NCI-H2081 treated with DMSO at 0.1 percent for 48 hours (cell line): ENCODE measurements at places on chromosomes 12 and 14.

GRCh38 chr12:124684971-124685688 lies 117.7 kb upstream of the NCOR2 start:
- DNase-seq: no peak

DNA sequence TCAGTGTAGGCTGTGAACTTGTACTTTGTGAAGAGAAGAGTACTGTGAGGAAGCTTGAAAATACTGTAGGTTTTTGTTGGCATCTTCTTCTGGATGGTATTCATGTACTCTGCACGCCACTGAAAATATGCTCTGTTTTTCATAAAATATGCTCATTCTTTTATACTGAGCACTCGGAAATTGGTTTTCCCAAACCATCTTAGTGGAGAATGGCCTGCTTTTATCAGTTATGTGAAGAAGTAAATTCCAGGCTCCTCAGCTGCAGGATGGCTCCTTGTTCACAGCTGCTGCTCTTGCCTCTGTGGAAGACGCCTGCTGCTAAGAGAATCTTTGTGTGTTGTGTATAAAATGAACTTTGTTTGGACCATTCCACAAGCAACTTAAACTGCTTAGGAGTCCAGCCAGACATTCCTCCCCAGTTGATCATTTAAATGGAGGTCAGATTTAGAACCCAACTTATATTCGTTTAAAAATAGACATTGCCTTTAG lies 443.5 kb upstream of the RGS6 start:
- DNase-seq: no peak

GRCh38 chr14:22973217-22974032 lies 8.9 kb downstream of the AJUBA start:
- no peak for DNase-seq

- no peak for DNase-seq
Observed at GRCh38 chr14:32627545-32628298, 298.6 kb downstream of the AKAP6 start.

DNA sequence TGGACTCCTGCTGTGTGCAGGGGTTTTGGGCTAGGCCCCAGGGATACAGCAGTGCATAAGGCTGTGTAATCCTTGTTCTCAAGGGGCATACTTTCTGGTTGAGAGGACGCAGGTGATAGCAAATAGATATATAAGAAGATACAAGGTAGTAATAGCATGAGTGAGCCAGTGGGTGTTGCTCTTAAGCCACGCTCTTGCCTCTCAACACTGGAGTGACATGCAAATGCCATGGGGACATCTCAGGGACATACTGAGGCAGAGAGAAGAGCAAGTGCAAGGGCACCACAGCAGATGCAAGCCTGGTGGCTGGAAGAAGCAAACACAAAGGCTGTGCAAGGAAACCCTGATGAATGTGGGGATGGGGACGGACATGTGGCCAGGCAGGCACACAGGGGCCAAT lies 223.3 kb downstream of the CHST11 start:
- no peak for DNase-seq

GRCh38 chr12:93537769-93538168 lies 34.7 kb upstream of the SOCS2 start:
- DNase-seq: no peak

- DNase-seq: no peak
Observed at GRCh38 chr14:105910426-105910825, 384.0 kb downstream of the TMEM121 start.

DNA sequence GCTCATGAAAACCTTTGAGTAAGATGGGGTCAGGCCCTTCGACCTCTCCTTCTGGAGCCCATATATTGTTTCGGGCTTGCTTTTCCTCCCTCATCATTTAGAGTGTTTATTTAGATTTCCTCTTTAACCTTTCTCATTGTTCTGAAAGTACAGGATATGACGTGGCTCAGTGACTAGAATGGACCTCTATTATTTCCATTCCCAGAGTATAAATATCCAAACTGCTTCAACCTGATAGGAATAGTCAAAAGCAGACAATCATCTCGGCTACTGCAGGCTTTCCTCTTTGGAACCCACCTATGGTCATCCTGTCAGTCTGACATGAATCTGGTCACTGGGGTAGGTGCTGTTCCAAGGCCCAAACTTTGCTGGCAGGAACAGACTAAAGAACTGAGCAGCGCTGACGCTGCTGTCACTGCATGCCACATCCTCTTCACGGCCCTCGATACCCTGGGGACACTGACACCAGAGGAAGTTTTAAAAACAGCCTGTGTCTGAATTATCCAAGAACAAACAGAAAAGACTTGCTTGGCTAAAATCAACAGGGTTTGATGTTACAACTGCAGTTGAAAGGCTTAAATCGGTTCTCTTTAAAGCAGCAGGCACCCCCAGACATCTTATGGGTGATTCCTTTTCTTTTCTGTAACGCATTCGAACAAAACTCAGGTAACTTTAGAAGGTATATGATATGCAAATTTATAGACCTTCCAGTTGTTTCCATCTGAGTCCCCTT lies 5.0 kb upstream of the DDX47 start:
- no peak for DNase-seq
